Epithelial cell of proximal tubule (primary cell): ENCODE measurements at places on chromosomes 3 and 15. TPM values are rescaled to one million over a fixed set of nuclear protein-coding genes. Genes with fewer than 3 reads are reported as not detected.

MORC1 gene
- total RNA-seq = not detected in 2 replicates

GRCh38 chr3:46433841-46434240 lies 26.8 kb downstream of the CCRL2 start:
- DNase-seq = no peak

- no peak for DNase-seq
Observed at GRCh38 chr15:33757516-33758232, 210.6 kb upstream of the CHRM5 start.

- no peak for DNase-seq
Observed at GRCh38 chr3:86867982-86868381, 123.0 kb downstream of the VGLL3 start.

DNA sequence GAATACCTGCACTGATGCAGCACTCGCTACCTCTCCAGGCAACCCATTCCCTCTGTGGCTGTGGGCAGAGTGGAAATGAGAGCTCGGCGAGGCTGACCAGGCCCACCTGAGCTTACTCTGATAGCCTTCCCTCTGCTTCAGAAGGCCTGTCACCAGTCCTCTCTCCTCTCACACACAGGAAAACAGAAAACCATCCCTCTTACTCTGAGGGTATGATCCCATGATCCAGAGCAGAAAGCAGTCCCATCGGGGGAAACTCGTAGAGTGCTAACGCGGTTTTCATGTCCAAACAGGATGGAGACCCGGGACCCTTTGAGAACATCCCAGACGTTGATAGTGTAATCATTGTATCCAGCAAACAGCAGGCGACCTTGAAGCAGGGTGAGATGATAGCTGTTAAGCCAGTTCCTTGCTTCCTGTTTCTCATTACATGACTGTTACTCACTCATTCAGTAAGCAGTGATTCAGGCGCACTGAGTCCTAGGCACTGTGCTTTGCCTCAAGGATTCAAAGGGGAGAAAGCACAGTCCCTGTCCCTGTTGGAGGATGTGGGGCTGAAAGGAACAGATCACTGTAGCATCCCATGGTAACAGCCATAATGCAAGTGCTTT lies 11.8 kb upstream of the BCL2L10 start:
- no peak for DNase-seq

GRCh38 chr15:92892201-92892555 lies 7.9 kb upstream of the CHD2 start:
- DNase-seq = no peak

DNA sequence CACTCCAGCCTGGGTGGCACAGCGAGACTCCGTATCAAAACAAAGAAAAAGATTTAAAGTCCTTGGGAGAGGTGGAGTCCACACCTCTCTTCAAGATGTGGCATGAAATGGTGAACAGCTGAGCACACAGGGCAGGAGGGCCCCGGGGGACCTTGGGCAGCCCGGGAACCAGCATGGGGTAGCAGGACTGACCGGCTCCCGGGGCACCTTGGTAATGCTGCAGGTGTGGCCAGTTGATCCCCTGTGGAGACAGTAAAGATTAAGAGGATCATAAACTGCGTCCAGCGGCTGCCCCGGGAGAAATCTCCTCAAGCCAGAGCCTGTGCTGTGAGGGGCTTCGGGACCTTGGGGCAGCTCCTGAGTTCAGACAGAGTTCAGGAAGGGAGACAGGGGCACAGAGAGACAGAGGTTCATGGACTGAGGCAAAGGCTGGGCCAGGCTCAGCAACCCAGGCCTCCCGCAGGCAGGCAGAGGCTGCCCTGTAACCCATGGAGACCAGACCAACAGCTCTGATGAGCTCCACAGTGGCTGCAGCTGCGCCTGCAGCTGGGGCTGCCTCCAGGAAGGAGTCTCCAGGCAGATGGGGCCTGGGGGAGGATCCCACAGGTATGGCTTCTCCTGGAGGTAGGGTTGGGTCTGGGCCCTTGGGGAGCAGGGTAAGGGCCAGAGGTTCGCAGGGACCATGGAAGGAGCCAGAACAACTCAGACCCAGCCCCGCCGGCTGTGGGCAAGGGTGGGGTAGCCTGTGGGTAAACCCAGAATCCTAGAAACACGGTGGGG lies at the start of gene NR2E3:
NR2E3 (plus strand) TSS at position 299 of the 780 bp plus-strand sequence; CDS start at position 489, 190 bp downstream.
- no peak for DNase-seq

GRCh38 chr3:35598804-35599203 lies 40.5 kb upstream of the ARPP21 start:
- DNase-seq = no peak
